ENCODE measurements at places on chromosomes 2 and 18.

DNA sequence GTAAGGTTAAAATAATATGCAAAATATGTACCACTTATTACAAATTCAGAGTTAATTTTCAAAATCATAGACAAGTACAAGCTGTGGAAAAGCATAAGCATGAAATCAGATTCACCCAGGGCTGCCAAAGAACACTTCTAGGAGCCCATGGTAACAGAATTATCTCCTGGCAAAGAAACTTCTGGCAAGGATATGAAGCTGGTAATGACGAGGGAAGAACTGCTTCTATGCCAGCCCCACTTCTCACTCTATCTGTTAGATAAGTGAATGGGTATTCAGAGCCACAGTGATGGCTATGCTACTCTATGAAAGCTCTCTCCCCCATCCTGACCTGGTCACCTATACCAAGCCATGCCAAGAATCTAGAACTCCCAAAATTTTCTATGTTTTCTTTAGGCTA is 36.9 kb upstream of the PDE1A start:
- no peak for DNase-seq

DNA sequence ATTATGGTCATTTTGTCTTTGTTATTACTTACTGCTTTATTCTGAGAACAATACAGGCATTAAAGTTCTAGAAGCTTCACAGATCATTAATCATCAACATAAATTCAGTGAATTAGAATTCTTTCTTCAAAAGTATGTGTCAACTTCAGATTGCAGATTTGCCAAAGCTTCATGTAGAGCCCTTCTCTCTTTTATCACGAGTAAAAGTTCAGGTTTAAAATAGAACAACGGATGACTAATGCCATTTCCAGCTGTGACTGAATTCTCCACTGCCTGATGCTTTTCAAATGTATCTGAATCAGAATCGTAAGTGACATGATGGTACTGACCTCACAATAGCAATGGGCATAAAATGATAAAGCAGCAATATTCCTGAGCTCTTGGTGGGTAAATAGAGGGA is 116.0 kb downstream of the ABCA12 start:
- no peak for DNase-seq

DNA sequence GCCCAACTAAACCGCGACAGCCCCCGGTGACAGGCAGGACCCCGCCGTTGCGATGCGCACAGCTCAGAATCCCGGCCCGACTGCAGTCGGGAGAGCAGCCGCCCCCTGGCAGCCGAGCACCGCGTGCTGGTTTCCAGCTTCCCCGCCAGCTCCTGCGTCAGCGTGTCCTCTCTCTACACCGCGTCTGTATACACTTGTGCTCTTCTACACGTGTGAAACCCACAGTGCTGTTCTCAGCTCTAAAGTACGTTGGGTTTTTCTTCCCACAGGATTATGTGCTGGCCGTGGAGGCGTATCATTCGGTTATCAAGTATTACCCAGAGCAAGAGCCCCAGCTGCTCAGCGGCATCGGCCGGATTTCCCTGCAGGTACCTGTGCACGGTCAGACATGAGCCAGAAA is 54.0 kb downstream of the ADI1 start:
- DNase-seq, result no peak

DNA sequence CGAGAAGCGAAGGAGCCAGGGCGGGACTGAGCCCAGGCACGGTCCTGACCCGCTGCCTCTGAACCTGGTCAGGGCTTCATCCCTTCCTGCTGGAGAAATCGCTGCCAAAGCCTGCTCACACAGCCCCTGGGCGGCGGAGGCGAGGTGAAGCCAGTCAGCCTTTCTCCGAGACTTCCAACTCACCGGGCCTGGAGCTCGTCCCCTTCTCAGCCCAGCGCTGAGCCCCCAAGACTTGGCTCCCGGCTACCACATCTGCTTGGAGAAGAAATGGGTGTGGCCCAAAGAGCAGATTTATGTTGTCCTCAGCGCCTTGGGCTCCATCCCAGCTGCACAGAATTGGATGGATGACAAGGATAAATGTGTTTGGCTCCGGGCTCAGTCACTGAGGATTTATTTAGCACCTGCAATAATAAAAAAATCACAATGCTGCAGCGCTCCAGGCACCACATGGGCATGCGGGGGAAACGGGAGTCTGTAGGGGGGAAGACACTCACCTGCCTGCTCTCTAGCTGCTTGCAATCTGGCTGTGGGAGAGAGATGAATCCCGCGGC is 64.9 kb downstream of the ACTR2 start:
- no peak for DNase-seq

GRCh38 chr18:58615140-58616132 is 13.5 kb downstream of the ALPK2 start:
- peak; percentile 82 for DNase-seq

DNA sequence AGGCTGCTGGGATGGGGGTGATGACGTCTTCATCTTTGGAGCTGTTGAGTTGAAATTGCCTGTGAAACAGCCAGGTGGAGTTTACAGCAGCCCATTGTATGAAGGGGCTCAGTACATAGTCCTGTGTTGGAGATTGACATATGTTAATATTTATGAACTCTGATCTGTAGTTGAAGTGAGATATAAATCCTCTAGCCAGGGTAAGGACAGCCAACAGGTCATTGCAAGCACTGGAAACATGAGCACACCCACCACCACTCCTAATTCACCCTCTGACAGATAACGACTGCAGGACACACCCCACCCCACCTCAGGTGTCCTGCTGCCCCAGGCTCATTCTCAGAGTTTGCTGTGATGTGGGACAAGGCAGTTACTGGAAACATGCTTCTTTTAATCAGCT is 112.4 kb upstream of the TRIB2 start:
- no peak for DNase-seq

DNA sequence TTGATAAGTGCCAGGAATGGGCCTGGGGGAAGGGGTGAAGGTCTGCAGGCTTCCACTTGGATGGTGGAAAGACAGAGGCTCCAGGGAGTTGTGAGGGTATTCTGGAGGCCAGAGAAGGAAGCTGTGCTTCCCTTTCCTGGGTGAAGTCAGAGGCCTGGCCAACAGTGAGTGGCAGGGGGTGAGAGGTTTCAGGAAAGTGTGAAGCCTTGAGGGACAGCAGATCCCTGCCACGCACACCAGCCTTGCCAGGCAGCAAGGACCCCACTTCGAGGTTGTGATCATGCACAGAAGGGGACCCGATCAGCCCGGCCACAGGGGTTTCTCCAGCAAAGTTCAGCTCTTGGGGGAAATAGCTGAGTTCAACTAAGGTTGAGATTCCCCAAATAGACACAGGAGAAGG is 66.5 kb downstream of the SMAD7 start:
- no peak for DNase-seq

DNA sequence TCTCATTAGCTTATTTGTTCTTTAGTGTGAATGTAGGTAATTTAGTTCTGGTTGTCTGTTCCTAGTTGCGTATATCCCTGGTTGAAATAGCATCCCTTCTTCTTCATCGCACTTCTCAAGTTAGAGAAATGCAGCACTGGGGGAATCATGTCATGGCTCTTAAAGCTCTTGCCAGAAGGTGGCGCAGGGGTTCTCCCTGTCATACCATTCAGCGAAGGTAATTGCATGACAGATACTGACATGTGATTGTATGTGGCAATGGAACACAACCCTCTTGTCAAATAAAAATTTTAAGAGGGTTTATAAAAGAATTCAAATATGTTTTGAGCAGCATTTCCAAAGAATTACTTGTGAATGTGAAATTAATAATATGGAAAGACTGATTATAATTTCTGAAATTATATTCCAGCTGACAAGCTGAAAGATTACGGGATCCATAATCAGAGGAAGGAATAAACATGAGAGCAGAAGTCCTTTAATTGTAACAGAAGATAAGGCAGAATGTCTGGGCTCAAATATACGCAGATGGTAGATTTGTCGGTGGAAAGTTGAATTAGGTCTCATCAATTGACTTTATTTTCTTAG is 411.7 kb downstream of the DSEL start:
- peak; percentile 57 for DNase-seq

- no peak for DNase-seq
Measured at GRCh38 chr2:67311536-67311935, 85.6 kb upstream of the ETAA1 start.

GRCh38 chr2:157261199-157261782 is 3.8 kb downstream of the GALNT5 start:
- peak; percentile 84 for DNase-seq

DNA sequence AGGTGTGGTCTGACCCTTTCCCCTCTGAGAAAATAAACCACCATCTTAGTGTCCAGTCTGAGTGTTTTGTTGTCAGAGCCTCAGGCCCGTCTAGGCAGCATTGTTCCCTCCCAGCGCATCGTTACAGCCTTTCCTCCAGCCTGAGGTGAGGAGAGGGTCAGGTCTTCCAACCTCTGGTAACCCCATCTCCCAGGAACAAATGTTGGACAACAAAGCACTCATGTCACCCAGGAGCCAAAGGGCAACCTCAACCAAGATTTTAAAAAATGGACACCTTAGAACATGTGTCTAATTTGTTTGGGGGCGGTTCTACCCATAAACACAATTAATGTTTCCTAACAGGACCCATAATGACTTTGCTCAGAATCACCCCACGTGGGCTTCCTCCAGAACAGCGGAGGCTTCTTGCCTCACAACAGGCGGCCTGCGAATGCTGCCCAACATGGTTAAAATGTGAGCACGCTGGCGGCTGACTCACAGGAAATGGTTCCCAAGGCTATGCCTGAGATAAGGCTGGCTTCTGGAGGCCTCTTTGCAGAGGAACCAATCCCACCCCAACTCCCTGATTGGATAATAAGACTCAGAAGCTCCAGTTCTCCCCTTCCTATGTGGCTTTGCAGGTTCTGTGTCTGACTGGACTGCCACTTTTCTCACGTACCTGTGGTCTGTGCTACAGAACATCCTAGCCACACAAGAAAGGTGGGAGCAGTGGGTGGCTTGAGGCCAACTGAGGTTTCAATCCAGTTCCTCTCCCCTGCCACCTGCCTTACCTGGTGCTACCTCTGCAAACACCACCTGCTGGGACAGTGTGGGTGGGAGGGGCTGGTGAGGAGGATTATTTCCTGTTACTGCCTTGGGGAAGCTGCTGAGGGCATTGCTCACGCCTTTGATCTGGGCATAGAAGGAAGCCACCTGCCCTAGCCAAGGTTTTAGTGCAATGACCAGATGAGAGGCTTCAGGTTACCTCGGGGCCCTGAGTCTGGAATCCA is 108.8 kb downstream of the B3GNT2 start:
- peak; percentile 71 for DNase-seq

DNA sequence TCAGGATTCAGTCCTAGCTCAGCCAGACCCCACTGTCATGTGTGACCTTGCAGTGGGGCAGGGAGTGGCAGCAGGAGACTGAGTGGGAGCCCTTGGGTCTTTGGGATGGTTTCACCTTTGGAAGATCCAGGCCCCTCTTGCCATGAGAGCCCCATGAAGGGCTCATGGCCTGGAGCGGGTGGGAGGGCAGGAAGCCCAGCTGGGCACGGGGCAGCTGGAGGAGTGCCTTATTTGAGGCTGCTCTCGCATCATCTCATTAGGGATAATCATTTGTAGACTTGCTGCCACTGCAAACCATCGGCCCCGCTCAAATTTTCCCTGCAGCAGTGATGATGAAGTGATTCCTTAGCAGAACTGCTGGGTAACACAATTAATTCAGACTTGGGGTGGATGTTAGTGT is 73.9 kb downstream of the TGOLN2 start:
- no peak for DNase-seq

GRCh38 chr18:74582642-74583041 is 15.0 kb upstream of the ZNF407 start:
- no peak for DNase-seq

DNA sequence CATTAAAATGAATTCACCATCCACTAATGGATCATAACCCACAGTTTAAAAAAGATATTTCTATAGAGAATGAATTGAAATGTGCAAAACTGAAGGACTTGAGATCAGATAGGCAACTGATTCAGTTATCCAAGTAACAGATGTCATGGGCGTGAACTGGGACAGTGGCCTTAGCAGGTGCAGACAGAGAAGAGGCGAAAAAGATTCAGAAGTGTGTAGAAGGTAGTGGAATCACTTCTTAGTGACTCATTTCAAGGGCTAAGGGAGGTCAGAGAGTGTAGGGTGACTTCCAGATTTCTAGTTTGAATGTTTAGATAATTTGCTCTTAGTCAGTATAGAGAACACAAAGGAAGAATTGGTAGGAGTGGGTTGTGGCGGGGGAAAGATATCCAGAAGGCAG is 79.7 kb downstream of the EHBP1 start:
- DNase-seq, result no peak

DNA sequence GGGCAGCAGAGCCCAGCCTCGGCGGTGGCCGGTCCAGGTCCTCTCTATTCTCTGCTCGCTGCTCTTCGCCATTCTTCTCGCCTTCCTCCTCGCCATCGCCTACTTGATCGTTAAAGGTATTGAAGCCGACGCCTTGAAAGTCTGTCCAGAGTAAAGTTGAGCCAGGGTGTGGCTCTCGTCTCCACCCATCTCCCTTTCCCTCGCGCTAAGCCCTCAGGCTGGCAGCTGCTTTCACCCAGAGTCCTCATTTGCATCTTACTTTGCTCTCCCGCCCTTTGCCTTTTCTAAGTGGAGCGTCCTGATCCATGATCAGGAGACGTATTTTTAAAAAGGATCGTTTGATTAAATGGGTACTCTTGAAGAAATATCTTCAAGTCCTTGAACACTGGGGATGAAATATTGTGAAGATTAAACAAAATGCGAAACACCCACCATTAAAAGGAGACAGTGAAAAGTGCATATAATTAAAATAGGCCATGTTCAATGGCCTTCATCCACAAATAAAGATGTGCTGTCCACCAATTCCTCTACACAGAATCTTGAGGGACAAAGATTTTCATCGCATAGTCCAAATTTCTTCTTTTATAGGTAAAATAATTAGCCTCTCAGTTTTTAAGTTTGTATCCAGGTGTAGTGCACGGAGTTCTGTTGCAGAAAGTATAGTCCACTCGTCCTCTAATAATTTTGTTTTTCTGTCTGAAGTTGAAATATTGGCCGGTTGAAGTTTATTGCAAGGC is 657 bp downstream of the ARL6IP6 start:
- peak; percentile 58 for DNase-seq

GRCh38 chr2:224056889-224057288 is 17.8 kb upstream of the SERPINE2 start:
- no peak for DNase-seq

DNA sequence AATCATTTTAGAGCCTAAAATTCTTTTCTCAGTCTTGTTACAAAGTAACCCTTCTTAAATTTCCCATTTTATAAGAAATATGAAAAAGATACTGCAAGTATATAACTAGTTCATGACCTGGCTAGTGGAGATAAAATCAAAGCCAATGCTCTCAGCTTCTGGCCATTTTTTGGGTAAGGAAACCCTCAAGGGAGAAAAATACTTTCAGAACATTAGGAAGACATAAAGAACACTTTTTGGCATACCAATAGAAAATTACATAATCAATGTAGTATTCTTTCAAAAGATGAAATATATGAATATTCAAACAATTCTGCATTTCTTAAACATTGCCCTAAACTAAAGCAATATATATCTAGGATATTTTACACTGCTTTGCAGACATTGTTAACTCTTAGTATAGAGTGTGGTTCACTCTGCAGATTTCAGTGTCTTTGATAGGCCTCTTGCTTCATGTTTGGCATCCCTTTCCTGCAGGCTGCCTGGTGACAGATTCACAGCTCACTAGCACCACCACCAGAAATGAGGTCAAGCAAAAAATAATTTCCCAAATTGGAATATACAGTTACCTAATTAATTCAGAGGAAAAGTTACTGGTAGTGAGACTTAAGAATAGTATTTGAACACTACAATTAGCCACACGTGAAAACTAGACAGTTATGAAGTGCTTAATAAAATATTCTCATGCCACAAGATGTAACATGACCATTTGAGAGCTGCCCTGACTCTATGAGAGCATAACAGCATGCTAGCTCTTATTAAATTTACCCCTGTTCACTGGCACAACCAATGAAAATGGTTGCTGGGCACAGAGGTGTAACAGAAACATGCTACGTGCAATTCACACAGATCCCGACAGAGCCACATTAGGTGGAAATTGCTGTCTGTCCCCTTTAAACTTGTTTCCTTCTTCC is 36.0 kb downstream of the PAIP2B start:
- DNase-seq, result no peak

Measured in activated CD4-positive, alpha-beta T cell treated with anti-CD3 and anti-CD28 coated beads for 48 hours (primary cell).